ENCODE measurements at places on chromosomes 13 and 19.

- DNase-seq: no peak
Measured at GRCh38 chr13:70022646-70023045, 85.0 kb upstream of the ATXN8OS start.

DNA sequence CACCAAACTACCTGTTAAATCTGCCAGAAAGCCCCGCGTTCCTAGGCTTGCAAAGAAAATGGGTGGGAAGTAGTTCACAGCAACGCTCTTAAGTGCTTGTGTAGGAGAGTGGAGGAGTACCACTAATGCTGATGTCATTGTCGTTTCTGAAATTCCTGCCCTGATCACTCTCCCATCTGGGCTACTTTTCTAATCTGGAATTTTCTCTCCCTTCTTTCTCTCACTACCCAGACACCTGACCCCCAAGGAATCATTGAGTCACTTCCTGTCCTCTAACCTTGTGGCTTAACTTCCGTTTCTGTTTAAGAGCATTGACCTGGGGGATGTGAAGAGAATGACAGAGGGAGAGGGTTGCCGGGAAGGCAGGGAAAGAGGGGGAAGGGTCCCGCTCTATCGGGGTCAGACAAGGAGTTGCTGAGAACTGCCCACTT is 98.7 kb downstream of the STARD13 start:
- no peak for DNase-seq

DNA sequence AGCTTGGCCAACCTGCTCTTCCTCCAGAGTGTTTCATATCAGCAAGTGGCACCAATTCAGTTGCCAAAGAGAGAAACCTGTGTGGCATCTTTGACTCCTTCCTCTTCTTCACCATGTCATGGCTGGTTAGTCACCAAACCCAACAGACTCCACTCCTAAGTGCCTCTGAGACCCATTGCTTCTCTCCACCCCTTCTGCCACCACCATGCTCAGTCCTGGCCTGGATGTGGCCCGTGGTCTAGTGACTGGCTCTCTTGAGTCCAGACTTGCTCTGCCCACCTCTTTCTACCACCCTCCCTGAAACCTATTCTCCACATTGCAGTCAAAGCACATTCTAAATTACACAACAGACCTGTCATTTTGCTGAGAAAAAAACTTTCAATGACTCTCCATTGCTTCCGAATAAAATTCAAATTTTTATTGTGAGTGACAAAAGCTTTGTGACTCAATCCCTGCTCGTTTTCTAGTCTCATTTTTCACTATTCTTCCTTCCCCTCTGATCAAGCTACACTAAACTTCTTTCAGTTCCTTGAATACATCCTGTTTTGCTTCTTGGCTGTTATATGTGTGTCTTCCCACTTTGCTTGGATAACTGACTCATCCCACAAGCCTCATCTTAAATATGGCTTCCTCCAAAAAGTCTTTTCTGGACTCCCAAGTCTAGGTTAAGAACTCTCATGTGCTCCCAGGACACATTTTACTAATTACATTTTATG is 12.0 kb upstream of the TNFSF11 start:
- DNase-seq: no peak

DNA sequence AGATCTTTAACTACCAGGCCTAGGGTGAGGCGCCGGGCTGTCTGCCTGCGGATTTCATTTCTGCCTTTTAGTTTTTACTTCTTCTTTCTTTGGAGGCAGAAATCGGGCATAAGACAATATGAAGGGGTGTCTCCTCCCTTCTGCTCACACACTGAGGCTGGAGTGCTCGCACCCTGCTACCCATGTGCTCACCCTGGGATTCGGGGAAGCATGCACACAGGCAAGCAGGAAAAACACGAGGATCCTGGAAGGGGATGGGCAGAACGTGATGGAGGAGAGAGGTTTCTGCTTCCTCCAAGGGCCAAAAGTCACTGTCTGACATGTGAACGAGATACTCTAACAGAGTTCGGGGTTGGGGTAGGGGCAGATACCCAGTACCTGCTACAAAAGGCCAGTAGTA is 28.4 kb downstream of the ZNF823 start:
- DNase-seq: no peak

GRCh38 chr13:27147530-27148170 is 24.0 kb downstream of the USP12 start:
- no peak for DNase-seq

DNA sequence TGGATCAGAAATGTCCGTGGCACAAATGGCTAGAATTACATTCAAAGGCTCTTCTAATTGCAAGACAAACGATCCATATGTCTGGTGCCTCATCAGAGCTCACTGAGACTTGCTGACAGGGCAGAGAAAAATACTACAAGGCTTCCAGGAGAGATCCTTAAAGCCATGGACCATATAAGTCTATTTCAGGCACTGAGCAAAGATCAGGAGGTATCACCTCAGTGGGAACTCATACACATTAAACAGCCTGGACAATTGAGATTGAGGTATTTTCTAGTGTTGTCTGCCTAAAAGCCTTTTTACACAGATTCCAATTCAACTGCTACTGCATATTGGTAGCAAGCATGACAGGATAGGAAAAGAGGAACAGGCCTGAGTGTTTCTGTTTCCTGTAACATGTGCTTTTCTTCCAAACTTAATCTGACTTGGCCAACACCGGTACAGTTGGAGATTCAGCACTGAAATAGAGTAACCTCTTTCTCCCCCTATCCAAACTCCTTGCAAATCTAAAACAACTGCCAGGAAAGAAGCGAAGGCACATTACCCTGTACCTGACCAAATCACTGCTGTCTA is 65.9 kb downstream of the SERP2 start:
- DNase-seq: no peak

Data from cerebellar nuclear complex (tissue), 1 donor.